NCI-H187 treated with DMSO at 0.1 percent for 48 hours (cell line): ENCODE measurements at places on chromosomes 2 and 18.

DNA sequence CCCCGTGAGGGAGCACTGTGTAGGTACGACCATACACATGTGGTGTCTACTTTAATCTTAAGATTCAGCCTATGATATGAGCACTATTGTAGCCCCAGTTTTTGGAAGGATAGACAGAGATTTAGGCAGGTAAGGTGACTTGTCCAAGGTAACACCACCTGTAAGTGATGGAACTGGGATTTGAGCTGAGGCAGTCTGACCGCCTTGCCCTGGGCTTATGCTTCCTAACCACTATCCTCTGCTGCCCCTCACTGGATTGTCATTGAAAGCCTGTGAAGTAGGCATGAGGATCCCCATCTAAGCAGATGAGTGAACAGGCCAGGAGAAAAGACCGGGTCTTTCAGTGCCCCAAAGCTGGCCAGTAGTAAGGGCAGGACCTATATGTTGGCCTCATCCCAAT lies 343.8 kb downstream of the CYRIA start:
- no peak for DNase-seq

- no peak for DNase-seq
Measured at GRCh38 chr2:46236006-46236875, 61.0 kb upstream of the EPAS1 start.

DNA sequence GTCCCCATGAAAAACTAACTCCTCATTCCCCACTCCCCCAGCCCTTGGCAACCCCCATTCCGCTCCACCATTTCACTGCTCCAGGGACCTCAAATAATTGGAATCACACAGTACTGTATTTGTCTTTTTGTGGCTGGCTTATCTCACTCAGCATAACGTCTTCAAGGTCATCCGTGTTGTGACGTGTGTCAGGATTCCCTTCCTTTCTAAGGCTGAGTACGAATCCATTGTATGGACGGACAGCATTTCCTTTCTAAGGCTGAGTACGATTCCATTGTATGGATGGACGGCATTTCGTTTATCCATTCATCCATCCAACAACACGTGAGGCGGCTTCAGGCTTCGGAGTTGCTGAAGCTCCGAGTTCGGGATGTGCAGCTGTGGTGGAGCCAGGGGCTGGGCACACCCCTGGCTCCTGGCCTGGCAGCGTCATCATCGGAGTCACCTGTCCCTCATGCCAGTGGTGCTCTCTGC lies 1.2 kb upstream of the ASB1 start:
- no peak for DNase-seq

GRCh38 chr2:191197096-191197495 lies 46.3 kb upstream of the STAT4 start:
- DNase-seq = no peak

GRCh38 chr2:160214461-160215445 lies 14.7 kb upstream of the ITGB6 start:
- no peak for DNase-seq

GRCh38 chr2:111162718-111163331 lies 42.1 kb downstream of the BCL2L11 start:
- no peak for DNase-seq

DNA sequence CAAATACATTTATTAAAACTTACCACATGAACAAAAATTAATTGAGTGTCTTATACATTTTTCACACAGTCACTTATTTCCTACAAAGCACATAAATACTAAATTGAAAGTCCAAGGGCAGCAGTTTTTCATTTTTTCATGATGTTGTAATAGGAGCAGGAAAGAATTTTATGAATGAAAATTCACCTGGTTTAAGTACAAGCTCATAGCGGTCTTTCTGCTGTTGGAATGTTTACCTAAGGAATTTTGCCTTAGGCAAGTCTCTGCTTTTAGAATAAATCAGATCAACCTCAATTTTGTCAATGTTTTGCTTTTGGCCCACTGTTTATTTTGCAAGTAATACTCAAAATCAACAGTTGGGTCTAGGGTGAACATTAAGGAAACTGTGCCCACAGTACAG lies 40.0 kb downstream of the ETAA1 start:
- no peak for DNase-seq

DNA sequence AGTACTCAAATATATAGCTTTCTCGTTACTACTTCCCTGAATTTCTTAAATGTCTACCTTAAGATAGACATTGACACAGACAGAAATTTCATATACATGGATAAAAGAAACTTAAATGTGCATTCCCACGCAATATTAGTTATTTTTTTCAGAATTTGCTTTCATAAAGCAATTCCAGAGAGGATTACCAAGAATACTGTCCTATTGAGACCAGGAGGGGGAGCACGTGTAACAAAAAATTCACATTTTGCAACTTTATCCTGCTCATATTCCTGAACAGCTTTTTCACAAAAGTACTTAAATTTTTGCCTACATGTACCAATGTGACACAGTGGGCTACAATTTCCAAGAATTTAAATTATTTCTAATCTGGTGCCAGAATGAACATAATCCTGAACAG lies 30.7 kb upstream of the ERCC3 start:
- no peak for DNase-seq

- DNase-seq = no peak
Measured at GRCh38 chr2:47639467-47639866, 143.5 kb upstream of the MSH6 start.

DNA sequence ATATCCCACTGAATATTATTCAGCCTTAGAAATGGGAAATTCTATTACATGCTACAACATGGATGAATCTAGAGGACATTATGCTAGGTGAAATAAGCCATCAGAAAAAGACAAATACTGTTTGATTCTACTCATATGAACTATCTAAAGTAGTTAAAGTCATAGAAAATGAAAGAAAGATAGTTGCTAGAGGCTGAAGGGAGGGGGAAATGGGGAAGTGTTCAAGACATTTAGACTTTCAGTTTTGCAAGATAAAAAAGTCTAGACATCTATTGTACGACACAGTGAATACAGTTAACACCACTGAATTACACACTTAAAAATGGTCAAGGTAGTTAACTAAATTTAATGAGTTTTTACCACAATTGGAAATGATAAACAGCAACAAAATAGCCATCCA lies 835.9 kb upstream of the CHAC2 start:
- DNase-seq = no peak

- DNase-seq = no peak
Measured at GRCh38 chr18:6928359-6928758, 189.2 kb downstream of the LAMA1 start.

DNA sequence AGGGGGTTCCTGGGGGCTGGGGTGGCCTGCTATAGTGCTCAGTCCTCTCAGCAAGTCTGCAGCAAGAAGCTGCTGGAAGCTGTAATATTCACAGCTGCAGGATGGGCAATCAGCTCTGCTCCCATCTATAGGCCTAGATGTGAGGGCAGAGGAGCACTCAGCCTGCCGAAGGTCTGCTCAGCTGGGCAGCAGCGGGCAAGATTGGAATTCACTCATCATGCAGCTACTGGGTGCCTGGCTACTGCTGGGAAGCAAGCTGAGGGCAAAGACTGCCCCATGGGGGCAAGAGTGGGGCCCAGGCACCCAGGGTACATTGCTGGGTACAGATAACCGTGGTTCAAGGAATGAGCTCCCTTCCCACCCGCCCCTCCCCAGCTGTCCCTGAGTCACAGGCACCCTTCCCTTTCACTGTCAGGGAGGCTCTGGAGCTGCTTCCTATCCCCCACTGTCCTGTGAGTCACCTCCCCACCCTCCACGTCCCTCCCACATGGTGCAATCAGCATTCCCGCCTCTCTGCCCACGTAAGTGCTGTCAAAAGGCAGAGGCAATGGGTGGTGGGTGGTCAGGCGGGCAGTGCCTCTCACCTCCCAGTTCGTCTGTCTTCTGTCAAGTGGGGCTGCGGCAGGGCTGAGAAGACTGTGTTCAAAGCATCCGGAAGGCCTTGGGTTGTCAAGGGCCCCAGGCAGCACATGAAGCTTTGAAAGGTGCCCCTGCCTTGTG lies 169.2 kb downstream of the TRIM43 start:
- DNase-seq = no peak

GRCh38 chr18:50560681-50561629 lies 1.1 kb downstream of the MAPK4 start:
- no peak for DNase-seq

DNA sequence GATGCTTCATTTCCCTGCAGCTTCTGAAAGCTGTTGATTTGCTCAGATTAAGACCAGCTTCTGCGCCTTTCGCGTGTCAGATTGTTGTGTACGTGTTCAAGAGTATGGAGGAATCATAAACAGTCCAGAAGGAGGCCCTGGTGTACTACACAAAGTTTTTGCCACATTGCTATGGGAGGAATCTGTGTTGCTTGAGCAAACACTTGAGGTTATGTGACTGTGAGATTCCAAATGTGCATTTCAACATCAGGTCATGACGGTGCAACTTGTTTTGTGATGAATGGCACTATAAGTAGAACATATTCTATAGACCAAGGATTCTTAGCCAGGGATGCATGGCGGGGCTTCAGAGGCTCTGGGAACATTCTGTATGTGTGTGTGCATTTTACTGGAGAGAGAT lies 35.0 kb downstream of the SRSF7 start:
- DNase-seq = no peak

GRCh38 chr2:68643011-68643873 lies at the start of gene PROKR1:
Gene PROKR1, plus strand, starts transcription at chr2:68643579. Its CDS starts 2,243 bp downstream, at chr2:68645822.
- DNase-seq = no peak

GRCh38 chr2:189421644-189422043 lies 19.6 kb upstream of the WDR75 start:
- DNase-seq = no peak

DNA sequence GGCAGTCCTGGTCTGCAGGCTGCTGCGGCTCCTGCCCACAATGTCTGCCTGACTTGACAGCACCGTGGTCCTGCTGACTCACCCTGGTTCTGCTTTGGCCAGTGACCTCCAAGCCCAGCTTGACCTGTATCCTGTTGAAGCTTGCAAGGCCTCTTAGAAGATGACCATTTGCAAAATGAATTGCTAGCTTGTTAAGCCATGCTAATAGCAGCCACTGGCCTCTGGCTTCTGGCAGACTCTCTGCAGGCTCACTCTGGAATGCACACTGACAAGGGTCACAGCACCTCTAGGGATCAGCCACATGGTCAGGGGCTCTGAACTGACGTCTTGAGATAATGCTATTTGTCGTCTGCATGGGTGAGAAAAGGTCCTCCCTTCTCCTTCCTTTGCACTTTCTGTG lies 25.9 kb downstream of the CNGA3 start:
- DNase-seq = no peak

DNA sequence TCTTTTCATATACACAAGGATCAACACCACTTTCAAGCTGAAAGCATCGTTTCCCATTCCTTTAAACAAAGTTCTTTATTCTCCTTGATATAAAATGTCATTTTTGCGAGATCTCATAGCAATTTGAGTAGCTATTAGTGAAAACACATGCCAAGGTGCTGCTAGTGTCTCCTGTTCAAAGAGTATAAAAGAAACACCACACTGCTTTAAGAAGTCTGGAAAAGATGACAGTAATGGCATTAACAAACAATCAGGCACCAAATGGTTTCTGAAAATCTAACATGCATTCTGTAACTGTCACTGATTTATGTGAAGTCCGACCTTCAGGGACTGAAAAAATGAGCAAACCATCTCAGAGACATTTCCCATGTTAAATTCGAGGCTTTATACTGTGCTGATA lies 2.4 kb downstream of the CCBE1 start:
- no peak for DNase-seq

- DNase-seq = no peak
Measured at GRCh38 chr2:224354632-224355211, 47.2 kb downstream of the FAM124B start.

- DNase-seq = no peak
Measured at GRCh38 chr2:9300829-9301453, 94.3 kb downstream of the ASAP2 start.

- no peak for DNase-seq
Measured at GRCh38 chr2:69665152-69665551, 21.6 kb upstream of the AAK1 start.

GRCh38 chr2:47161475-47161874 lies 6.4 kb upstream of the STPG4 start:
- DNase-seq = no peak

DNA sequence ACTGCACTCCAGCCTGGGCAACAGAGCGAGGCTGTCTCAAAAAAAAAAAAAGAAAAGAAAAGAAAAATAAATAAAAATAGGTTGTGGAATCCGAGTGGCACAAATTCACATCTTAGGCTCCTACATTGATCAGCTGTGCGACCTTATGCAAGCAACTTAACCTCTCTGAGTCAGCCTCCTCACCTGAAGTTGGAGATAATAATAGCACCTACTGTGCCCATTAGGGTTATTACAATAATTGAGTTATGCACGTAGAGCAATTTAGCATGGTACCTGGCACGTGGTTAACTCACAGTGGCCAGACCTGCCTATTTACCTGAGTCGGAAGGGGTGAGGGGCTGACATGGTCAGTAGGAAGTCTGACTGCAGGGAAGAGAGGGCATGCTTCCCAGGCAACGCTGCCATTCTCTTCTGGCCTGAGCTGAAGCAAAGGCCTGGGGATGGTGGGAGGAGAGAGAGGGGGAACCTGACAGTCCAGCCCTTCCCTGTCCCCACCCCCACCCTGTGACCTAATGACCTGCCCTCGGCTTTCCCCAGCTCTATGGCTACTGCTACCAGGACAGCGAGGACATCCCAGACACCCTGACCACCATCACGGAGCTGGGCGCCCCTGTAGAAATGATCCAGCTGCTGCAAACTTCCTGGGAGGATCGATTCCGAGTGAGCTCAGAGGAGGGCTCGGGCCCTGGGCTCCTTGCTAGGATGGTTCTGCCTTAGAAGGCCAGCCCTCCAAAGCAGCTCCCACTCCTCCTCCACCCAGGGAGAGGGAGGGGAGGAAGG lies 5.1 kb downstream of the PKDCC start:
- DNase-seq = no peak

DNA sequence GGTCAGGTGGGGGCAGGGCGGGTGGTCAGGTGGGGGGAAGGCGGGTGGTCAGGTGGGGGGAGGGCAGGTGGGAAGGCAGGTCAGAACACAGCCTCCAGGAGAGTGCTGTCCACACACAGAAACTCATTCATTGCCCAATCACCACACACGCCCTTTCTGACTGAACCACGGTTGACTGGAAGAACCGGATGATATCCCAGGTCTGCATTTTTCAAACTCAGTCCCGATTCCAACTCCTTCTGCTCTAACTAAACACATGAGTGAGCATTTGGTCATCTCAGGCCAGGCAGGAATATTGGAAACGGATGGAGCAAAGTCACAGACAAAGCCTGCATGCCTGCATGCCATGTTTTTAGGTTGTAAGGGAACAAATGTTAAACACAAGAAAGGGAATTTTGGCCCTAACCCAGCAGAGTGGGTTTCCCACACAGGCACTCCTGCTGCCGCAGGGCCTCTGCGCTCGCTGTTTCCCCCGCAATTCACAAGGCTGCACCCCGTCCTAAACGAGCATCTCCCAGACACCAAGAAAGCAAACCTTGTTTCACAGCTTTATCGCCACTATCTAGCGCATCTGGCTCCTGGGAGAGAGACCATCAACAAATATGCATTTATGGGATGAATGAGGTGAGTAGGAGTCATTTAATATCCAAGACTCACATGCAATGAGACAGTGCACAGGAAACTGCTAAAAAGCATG lies 100.1 kb downstream of the ZNF516 start:
- DNase-seq = no peak

- no peak for DNase-seq
Measured at GRCh38 chr18:38883111-38883510, 1317.5 kb upstream of the CELF4 start.
